Kidney (tissue), 22 donors: ENCODE measurements at places on chromosomes 7 and 10.

DNA sequence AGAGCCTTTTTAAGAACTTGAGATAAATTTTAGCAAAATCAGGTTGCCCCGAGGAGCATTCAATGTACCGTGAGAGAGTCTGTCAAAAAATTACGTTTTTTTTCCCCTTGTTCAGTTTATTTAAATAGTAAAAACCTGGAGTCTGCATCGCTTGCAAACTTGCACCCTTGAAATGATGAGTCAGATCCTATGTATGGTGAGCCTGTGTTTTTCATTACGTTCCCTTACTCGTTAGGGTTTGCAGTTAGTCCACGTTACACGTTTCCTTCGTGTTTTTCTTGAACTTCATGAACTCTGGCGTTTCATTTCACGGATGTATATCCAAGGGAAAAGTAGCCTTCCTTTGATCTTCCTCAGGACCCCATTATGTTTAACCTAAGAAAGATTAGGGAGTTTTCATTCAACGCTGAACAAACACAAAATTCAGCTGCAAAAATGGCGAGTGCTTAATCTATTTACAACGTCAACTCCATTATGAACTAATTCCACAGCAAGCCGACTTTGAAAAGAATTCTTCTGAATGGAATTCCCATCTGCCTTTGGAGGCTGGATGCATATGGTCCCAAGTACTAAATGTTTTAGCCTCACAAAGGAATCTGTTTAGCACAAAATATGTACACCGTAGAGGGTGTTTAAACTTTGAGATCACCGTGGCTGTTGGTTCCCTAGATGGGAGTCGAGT, 182.4 kb downstream of the MYOF start:
- DNase-seq = no peak

DNA sequence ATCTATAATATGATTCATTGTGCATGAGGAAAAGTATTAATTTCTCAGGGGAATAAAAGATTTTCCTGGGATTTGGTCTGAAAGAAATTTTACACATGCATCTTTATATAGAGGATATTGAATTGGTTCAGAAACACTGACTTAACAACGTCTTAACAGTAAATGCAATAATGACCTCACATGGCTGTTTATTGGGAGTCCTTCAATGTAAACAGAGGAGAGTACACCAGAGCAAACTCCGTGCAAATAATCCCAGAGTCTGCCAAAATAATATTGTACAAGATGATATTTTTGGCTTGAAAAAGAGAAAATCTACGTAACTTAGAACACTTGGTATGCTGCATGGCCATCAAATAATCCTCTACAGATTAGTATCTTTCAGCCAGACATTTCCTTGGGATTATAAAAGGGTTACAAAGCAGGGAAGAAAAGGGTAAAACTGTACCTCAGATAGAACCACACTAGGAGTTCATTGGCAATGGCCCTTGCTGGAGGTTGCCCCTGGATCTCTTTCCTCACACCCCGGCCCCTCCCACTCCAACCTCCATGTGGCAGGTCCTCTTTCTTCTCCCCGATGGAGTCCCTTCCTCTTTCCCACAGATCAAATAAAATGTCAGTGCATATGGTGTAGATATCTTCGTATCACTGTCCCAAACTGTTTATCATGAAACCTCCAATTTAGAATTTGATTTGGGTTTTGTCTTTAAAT, 196.4 kb downstream of the EVX1 start:
- no peak for DNase-seq

GRCh38 chr10:4828005-4828404, 2.0 kb downstream of the AKR1E2 start:
- DNase-seq = no peak

DNA sequence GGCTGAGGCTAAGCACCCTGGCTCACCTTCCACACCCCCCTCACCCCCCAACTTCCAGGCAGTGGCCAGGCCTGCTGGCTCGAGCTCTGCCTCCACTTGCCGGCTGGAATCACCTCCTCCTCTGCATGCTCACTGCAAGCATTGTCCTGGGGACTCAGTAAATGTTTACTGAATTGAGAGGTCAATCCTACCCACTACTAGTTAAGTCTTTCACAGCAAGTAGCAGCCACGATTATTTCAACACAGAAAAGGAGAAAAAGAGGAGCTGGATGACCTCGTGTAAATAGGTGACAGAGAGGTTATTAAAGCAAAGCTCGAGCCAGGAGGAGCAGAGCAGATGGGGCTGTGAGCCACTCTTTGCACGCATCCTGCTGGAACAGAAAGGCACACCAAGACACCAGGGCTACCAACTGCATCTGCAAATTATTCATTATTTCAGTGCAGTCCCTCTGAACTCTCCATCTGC, 32.1 kb downstream of the HIPK2 start:
- DNase-seq = no peak

GRCh38 chr10:59891349-59891748, 15.0 kb downstream of the CCDC6 start:
- no peak for DNase-seq

DNA sequence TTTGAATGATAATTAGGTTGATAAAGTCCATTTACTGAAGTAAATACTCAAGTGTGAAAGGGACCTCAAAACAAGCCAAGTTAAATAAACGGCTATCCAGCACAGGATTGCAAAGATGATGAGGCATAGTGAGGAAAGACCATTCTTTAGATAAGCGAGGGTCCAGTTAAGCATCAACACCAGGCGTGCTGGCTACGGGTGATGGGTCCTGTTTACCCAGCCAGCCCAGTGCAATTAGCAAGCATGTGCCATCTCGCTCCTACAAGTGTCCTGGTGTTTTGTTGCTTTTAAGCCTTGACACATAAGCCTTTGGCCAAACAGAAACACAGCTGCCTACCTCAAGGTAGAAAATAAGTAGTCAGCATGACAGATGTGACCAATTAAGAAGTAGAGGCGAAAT, 7.1 kb downstream of the NEBL start:
- no peak for DNase-seq

DNA sequence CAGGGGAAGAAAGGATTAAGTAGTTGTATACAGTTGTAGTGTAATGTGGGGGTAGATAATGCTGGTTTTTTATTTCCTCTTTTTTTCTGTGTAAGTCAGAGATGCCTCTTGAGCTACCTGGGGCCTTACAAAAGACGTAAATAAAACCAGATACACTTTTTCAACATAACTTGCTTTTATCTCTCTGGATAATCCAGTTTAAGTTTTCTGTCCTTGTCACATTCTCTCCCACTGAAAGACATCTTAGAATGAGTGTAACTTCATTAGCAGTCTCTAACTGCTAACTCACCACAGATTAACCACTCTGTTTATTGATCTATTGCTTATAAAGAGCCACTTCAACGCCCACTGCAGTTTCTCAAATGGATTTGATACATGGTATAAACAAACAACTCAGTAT, 64.1 kb upstream of the LRRN3 start:
- no peak for DNase-seq

GRCh38 chr7:84906889-84907288, 280.0 kb downstream of the SEMA3D start:
- DNase-seq = no peak

GRCh38 chr10:10818082-10818481, 199.6 kb upstream of the CELF2 start:
- no peak for DNase-seq

DNA sequence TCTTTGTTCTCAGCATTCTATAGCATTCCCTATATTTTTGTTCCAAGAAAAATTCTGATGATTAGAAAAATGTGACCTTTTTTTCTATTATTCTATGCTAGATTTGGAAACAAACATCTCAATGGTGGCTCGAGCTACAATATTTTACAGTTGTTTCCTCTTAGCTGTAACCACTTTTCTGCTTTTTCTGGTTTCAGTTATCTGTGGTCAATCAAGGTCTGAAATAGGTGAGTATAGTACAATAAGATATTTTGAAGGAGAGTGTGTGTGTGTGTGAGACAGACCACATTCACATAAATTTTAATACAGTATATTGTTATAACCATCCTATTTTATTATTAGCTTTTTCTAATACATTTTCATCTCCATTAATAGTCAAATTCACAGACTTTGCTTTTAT, 564.5 kb upstream of the GHITM start:
- DNase-seq = no peak

- DNase-seq = no peak
Observed at GRCh38 chr7:112226701-112227276, 20.3 kb downstream of the ZNF277 start.

DNA sequence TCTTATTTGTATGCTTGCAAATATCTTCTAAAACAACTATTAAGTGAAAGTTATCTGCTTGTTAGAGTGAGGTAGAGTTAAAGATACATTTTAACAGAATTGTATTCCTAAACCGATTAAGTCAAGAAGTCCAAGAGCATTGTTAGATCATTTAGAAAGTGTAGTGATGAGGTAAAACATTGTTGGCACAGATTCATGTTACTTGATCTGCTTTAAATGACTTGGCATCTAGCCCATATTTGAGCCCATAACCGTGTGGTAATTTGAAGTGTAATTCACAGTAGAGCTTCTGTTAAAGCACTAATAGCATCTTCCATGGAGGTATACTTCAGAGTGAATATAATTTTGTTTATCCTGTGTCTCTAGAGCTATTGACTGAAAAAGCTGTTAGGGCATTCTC, 62.1 kb downstream of the PTEN start:
- DNase-seq = no peak

DNA sequence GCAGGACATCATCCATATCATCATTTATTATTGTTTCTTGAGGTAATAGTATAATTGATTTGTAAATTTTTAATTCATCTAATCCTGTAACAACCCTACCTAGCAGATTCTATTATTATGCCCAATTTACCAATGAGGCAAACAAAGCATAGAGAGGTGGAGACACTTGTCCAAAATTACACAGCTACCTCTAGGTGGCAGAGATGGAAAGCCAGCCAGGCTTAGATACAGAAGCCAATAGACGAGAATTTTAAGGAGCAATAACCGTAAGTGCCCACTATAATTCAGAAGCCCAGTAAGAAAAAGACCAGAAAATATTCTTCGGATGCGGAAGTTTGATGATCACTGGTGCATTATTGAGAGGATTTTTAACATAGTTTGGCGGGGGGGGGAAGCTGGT, 54.0 kb downstream of the ANK3 start:
- no peak for DNase-seq

DNA sequence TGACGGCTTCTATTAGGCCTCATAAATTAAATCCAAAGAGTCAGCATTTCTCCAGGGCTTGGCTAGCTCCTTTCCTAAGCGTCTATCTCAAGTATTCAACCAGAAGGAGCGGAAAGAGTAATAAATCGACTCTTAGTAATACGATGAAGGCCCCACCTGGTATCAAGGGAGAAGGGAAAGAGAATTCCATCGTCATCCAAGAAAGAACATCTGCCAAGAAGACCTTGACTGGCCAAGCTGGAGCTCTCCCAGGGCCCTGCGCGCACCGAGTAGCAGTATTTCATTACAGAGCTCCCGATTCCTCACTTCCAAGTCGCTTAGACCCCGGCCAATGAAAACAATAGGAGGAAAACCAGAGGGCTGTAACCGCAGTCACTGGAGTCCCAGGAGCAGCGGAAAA, 178.0 kb upstream of the FRMD4A start:
- DNase-seq = no peak

DNA sequence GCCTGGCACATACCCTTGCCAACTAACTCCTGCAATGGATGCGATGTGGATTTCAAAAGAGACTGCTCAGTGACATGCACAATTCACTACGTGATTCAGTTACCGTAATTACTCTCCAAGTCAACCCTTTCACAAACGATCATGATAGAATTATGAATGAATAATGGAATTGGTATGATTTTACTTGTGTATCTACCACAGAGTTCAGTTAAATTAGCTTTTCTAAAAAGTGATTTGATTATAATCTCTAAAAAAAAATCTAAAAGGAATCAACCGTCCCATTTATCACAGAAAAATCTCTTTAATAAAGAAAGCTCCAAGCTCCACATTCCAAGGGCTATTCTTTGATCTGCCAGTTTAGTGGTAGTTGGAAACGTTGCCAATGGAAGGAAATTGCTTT, 30.4 kb upstream of the RSU1 start:
- no peak for DNase-seq

DNA sequence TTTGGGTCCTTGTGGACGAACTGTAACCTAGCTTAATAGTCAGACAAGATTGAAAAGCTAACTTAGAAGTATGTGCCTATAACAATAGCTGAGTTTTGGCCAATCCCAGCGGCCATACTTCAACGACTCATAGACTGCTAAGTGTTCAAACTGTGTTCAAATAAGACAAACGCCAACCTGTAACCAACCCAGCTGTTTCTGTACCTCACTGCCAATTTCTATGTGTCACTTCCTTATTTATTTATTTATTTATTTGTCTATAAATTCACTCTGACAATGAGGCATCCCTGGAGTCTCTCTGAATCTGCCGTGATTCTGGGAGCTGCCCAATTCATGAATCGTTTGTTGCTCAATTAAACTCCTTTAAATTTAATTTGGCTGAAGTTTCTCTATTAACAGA, 21.7 kb downstream of the ST8SIA6 start:
- no peak for DNase-seq

- DNase-seq = no peak
Observed at GRCh38 chr10:53846809-53847208, 954.2 kb downstream of the PCDH15 start.

DNA sequence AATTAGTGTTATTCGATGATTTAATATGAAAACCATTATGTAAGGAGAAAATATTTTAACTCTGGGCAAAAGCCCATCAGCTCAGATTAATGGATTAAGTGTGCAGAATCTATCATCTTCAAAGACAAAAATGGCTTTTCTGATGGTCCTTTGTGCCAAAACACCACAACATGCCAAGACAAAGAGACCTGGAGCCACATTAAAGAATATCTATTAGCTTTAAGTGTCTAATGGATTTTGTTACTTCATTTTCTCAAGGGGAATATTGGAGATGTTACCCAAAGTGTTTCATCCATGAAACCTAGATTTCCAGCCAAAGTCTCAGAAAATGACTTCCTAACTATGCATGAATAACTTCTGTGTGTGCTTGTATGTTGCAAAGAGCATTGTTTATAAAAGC, 57.3 kb downstream of the MKX start:
- DNase-seq = no peak

GRCh38 chr7:81234896-81235295, 316.0 kb upstream of the SEMA3C start:
- no peak for DNase-seq

- no peak for DNase-seq
Observed at GRCh38 chr10:102452672-102453340, 1.5 kb upstream of the C10orf95 start.

DNA sequence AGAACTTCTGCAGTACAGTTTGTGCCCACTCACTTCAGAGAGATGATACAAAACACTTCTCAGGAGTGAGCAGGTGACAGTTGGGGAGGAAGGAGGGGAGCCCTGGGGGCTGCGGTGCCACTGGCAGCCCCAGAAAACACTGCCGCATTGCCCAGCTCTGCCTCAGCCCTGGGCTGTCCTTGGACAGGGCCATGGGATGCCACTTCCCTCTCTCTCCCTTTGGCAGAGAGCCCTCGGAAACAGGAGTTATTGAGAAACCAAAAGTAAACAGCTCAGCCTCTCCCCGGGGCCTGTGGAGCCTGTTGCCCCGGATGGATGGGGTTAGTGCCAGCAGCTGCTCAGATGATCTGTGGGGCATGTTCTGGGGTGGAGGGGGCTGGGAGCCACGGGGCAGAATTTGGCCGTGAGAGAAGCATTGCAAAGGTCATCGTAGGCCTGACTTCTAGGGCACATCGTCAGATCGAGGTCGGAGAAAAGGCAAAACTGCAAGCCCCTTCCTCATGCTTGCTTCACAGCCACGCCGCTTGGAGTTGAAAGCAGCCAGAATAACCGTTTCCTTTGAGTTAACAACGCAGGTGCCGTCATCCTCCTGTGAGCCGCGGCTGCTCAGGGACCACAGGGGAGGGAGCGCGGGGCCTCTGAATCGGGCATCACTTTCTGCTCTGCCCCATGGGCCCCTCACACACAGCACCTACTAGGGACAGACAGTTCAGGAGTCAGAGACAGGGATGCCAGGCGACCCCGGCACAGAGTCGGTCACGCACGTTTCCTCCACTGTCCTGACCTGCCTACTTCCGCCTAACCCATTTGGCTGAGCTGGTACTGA, 256.4 kb downstream of the CAMK1D start:
- DNase-seq = peak; percentile 90
